Endothelial cell (in vitro differentiated cells): ENCODE measurements at places on chromosomes 6 and 20.

- DNase-seq = no peak
Observed at GRCh38 chr6:741410-742339, 48.7 kb upstream of the EXOC2 start.

DNA sequence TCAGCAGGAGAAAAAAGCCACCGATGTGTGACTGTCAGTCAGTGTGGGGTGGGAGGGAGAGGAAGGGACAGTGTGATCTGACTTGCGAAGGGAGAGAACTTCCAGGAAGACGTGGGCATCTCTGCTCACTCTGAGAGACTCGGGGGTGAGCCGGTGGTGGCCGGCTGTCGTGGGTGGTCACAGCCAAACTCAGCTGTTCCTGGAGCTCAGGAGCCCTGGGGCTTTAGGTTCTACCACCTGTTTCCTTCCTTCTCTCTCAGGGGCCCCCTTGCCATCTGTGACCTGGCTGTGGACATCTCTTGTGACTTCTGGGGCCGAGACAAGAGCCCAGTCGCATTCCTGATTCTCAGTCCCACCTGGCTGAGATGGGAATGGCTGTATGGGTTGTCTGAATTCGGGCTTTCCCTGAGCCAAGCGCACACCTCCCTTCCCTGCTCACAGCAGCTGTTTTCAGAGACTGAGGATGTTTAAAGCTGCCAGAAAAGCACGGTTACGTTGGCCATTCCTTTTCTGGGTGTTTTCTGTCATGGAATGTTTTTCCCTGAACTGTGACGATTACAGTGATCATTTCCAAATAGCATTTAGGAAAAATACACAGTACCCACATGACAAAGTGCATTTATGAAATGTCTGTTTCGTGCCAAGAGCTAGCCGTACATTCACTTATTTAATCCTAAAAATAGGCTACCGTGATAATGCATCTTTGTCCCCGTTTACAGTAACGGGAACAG is 36.5 kb downstream of the SYNJ2 start:
- no peak for DNase-seq

GRCh38 chr6:148118244-148118643 is 224.4 kb upstream of the SASH1 start:
- no peak for DNase-seq

- DNase-seq = no peak
Observed at GRCh38 chr20:61256365-61256764, 4.3 kb downstream of the CDH4 start.

GRCh38 chr20:31673435-31673834 is 35.7 kb downstream of the COX4I2 start:
- DNase-seq = no peak

GRCh38 chr6:149384464-149384863 is 15.6 kb upstream of the SUMO4 start:
- no peak for DNase-seq

GRCh38 chr20:51461306-51461705 is 81.2 kb downstream of the NFATC2 start:
- no peak for DNase-seq
